ENCODE measurements at places on chromosomes 12 and 14. TPM values are rescaled to one million over a fixed set of nuclear protein-coding genes. Genes with fewer than 3 reads are reported as not detected.
A peak's percentile ranks its signal among the peaks of the same experiment; 100 is the strongest.

- DNase-seq = peak; percentile 50
- H3K27me3 ChIP-seq = no peaks in the 10 kb centered on the region
- peak overlapping the region; percentile 87 for H3K27ac ChIP-seq
- no peaks in the 10 kb centered on the region for H3K4me1 ChIP-seq
- peak overlapping the region; percentile 85 for H3K4me3 ChIP-seq
- H3K36me3 ChIP-seq = no peaks in the 10 kb centered on the region
These were observed 988 bp upstream of the TMEM263 start for GRCh38 chr12:106954462-106955376.

Gene ACADS
- 17.2 TPM for total RNA-seq

- H3K4me1 ChIP-seq = no peaks in the 10 kb centered on the region
- H3K4me3 ChIP-seq = no peak overlapping the region
- no peak overlapping the region for H3K27ac ChIP-seq
- H3K27me3 ChIP-seq = peaks cover 60% of the 10 kb centered on the region
- no peak for DNase-seq
These were observed 1.6 kb downstream of the CISTR start for GRCh38 chr12:53749986-53750811.

Gene TMEM132C
- not detected for total RNA-seq

DNA sequence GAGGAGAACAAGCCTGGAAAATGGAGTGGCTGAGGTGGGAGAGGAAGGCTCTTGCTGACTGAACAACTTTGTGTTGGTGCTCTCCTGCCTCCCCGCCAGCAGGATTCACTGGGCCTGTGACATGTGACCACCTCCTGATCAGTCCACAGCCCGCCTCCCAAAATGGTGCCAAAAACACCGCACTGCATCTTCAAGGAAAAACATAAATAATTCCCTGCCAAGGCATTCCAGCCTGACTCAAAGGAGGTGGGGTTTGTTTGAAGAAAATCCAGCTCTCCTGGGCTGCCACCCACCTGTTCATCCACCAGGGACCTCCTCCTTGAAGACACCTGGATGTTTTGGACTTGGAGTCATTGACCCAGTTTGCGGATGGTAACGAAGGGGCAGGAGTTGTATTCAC is 83.8 kb upstream of the PIWIL1 start:
- DNase-seq = no peak
- H3K4me1 ChIP-seq = no peaks in the 10 kb centered on the region
- no peak overlapping the region for H3K27ac ChIP-seq
- H3K27me3 ChIP-seq = peaks cover 12% of the 10 kb centered on the region

Gene PTPN6
- 4.1 TPM for total RNA-seq

GRCh38 chr12:3363608-3364007 is 127.4 kb upstream of the PRMT8 start:
- DNase-seq = no peak
- peaks cover 34% of the 10 kb centered on the region for H3K27me3 ChIP-seq
- no peak overlapping the region for H3K27ac ChIP-seq
- H3K4me3 ChIP-seq = no peak overlapping the region

Gene PLXNC1
- 0.42 TPM for total RNA-seq

DNA sequence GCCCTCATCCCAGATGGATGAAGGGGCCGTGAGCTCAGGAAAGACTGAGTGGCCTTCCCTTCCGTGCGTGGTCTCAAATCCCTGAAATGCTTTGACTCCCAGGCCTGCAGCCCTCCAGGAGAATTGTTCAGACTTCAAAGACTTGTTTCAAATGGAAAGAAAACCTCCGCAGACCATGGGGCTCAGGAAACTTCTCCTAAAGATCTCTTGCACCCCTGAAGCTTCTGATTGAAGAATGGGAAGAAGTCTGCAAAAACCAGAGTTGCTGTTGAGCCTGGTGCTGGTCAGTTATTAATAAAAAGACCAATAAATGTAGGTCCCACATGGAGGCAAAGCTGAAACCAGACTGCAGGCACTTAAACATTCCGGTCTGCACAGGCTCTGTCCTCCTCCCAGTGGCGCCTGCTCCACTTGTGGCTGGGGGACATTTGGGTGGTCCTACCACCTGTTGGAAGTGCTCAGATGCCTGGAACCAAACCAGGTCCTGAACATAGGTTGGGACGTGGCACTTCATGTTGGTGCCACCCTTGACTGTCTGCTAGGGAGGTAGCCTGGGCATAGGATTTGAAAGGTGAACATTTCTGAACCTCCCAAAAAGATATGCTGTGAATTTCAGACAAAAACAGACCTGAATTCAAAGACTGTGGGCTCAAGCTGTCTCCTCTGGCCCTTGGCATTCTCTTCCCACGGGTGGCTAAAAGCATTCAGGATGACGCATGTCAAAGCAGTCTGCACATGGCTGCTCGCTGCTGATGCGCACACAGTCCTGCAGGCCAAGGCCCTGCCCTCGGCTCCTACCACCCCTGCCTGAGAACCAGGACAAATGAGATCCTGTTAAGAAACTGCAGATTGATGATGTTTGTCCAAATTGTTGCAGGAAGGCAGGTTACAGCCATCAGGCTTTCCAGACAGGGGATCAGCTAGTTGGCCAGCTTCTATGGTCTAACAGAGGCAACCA is 36.2 kb upstream of the MEG3 start:
- no peak overlapping the region for H3K4me3 ChIP-seq
- peaks cover 44% of the 10 kb centered on the region for H3K4me1 ChIP-seq
- H3K36me3 ChIP-seq = no peaks in the 10 kb centered on the region
- no peak for DNase-seq
- peak overlapping the region; percentile 87 for H3K27ac ChIP-seq
- no peaks in the 10 kb centered on the region for H3K27me3 ChIP-seq

DNA sequence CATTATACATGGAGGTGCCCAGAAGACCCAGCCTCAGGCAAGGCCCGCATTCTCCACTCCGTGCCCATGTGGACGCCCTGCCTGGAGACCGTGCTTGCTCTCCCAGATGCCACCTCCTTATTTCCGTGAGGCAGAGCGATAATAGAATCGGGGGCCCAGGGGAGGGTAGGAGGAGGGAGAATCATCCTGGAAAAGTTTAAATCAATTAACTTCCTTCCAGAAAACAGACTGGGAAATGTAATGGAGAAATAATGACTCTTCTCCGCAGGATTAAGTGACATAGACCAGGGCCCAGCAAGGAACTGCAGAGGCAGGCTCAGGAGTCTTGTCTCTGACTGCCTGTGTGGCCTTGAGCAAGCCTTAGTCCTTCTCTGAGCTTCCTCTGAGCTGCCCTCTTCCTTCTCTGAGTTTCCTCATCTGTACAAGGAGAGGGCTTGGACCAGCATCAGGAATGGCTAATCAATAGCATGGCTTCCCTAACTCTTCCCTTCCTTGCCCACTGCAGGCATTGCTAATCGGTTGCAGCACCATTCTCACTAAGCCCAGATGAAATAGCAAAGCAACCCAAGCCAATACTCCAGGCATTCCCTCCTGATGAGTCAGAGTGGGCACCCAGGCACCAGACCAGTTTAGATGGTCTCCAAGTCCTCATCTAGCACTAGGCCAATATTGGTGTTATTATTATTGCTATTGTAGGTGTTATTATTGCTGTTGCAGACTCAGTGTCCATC is 11.3 kb upstream of the FAM222A start:
- H3K27ac ChIP-seq = no peak overlapping the region
- no peak overlapping the region for H3K4me3 ChIP-seq
- no peak for DNase-seq
- no peaks in the 10 kb centered on the region for H3K36me3 ChIP-seq

Data from K562 (cell line).